ENCODE measurements at places on chromosomes 7 and 10.

GRCh38 chr7:18638594-18639452 lies 143.3 kb downstream of the HDAC9 start:
- peak; percentile 17 for DNase-seq

GRCh38 chr7:112260911-112261310 lies 54.4 kb downstream of the ZNF277 start:
- no peak for DNase-seq

DNA sequence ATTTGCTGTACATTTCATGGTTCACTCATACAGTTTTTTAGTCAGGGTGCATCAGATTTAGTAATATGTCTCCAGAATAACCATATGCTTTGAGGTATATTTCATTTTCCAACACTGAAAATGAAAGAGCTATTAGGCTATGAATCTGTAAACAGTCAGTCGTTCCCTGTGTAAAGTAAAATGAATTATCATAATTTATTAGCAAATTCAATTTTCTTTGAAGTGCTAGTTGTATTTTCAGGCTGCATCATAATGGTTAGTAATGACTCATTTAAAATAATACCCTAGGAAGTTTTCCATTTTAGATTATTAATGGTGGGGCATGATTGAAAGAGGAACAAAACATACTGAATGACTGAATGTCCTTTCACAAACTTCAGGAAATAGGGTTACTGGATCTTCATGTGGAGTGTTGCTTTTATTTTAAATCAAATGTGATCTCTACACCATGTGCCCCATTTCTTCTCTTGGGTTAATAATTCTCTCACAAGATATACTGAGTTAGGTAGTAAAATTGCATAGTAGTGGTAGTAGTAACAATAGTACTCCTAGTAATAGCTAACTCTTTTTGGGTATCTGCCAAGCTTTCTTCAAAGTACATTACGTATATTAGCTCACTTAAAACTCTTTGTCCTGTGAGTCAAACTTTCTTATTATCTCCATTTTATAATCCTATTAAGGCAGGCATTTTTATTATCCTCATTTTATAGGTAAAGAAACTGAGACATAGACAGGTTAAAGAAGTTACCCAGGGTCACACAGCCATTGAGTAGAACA lies 476.5 kb downstream of the SUGCT start:
- DNase-seq, result no peak

DNA sequence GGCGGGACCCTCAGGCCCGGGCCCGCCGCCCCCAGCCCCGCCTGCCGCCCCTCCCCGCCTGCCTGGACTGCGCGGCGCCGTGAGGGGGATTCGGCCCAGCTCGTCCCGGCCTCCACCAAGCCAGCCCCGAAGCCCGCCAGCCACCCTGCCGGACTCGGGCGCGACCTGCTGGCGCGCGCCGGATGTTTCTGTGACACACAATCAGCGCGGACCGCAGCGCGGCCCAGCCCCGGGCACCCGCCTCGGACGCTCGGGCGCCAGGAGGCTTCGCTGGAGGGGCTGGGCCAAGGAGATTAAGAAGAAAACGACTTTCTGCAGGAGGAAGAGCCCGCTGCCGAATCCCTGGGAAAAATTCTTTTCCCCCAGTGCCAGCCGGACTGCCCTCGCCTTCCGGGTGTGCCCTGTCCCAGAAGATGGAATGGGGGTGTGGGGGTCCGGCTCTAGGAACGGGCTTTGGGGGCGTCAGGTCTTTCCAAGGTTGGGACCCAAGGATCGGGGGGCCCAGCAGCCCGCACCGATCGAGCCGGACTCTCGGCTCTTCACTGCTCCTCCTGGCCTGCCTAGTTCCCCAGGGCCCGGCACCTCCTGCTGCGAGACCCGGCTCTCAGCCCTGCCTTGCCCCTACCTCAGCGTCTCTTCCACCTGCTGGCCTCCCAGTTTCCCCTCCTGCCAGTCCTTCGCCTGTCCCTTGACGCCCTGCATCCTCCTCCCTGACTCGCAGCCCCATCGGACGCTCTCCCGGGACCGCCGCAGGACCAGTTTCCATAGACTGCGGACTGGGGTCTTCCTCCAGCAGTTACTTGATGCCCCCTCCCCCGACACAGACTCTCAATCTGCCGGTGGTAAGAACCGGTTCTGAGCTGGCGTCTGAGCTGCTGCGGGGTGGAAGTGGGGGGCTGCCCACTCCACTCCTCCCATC lies 82.7 kb downstream of the PAX2 start:
- peak; percentile 3 for DNase-seq

DNA sequence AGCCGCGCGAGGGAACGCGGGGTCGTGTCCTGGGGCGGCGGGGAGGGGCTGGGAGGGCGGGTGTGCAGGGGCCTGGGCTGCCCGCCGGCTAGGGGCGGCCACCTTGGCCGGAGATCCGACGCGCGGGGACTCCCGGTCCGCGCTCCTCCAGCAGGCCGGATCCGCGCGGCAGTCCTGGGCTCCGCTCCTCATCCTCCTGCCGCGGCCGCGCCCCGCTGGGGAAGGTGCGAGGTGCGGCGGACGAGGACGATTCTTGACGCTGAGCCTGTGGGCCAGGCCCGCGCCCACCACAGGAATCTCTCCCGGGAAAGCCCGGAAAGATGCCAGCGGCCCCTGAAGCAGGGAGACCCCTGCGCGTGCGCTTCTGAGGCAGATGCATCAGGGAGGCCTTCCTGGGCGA lies 6.6 kb upstream of the OGDHL start:
- no peak for DNase-seq

GRCh38 chr7:83439026-83439425 lies 209.9 kb downstream of the SEMA3E start:
- DNase-seq, result no peak

DNA sequence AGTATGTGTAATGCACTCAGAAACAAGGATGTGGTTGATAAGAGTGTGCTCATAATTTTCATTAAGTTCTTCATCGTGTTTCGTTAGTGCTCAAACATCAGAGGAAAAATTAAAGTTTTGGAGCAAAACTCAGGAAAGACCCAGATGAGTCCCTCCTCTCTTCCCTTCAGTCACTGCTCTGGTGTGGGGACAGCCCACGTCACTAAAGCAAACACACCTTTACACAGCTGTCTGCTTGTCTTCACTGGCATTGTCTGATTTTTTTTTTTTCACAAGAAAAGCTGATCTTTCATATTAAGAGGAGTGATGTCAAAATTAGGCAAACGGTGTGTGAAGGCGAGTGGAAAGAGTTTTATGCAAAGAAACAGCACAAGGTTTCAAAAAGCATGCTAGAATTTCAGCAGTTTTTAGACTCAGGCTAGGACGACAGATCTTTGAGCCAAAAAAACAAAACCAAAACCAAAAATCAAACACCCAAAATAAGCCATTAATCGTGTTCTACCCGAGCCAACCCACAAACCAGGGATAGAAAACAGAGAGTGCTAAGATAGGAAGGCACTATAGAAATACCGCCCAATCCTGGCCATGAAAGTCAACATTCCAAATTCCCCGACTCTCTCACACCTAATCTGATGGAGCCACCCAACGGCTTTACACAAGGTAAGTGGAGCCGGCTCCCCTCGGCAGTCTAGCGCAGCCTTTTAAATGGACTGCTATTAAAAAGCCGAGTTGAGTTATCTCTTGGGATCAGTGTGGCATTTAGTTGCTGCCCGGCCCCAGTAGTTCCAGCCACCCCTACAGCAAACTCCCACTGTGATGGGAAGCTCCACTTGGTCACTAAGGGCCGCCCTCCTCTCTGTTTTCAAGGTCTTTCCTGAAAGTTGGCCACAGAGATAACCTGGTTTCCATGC lies 27.9 kb upstream of the GATA3 start:
- peak; percentile 16 for DNase-seq

DNA sequence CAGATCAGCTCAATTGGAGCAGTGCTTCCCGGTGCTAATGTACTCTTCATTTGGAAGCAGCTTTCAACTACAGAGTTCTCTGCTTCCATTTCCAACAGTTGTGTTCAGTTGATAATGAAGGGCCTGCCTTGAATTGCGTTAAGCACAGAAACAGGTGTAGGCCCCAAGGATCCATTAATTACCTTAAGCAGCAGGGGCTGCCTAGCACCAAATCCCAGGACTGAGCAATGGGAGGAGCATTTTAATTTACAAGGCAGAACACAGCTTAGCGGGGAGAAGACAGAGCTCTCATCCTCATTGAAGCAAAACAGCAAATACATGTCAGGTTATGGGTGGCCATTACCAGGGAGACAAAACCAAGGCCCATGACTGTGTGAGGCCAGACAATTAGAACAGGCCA lies 349.6 kb downstream of the TFEC start:
- no peak for DNase-seq

GRCh38 chr7:50425318-50425717 lies 24.8 kb downstream of the FIGNL1 start:
- DNase-seq, result no peak

- no peak for DNase-seq
Measured at GRCh38 chr10:16927546-16927945, 110.3 kb upstream of the RSU1 start.

DNA sequence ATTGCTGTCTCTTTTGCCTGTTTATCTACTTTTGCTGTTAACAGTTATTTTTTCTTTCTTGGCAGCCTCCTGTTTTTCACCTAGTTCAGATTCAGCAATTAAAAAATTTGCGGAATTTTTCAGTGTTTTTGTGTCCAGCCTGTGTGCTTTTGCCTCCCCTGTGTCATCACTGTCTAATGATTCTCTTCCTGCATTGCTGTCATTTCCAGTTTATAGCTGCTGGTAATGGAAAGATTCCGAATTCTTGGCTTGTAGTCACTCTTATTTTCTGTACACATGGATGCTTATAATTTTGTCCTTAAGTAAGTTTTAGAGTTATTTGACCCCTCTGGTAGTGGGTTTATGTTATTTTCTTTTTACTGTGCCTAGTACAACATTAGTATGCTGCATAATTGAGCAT lies 25.1 kb downstream of the GLRX3 start:
- DNase-seq, result no peak

- no peak for DNase-seq
Measured at GRCh38 chr7:151012911-151013347, 11.4 kb downstream of the ATG9B start.

DNA sequence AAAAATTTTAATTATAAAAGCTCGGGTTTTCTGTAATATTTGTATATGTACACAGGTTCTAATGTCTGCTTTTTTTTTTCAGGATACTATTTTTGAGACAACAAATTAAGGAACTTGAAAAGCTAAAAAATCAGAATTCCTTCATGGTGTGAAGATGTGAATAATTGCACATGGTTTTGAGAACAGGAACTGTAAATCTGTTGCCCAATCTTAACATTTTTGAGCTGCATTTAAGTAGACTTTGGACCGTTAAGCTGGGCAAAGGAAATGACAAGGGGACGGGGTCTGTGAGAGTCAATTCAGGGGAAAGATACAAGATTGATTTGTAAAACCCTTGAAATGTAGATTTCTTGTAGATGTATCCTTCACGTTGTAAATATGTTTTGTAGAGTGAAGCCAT lies 57.9 kb upstream of the BAMBI start:
- no peak for DNase-seq

- no peak for DNase-seq
Measured at GRCh38 chr10:80894311-80894791, 356.6 kb downstream of the SH2D4B start.

DNA sequence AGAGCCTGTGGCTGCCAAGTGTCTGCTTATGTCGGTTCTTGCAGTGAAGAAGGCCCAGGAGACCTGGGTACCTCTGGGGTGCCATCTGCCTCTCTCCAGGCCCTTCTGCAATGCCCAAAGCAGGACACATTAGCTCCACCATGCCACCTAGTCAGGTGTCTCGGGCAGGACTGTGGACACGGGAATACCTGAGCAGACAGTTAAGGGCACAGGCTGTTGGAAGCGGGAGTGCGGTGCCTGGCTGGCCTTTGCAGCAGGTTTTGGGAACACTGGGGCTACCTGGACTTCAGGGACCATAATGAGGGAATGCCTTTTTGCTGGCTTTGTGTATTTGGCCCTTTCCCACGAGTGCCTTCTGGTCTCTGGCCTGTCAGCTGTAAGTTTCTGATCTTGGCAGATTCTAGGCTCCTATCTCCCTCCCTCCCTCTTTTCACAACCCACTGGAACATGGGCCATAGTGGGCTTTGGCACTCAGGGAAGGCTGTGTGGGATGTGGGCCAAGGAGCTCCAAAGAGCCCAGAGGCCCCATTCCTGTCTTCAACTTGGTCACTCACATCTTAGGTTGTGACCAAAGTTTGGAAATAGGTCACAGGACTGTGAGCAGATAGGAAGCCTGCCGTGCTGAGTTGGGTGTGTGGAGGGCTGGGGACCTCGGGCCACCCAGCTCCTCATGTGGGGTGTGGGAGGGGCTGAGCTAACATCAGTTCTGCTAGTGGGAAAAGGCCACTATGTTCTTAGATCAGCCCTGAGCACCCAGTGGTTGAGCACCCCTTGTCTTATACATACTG lies 41.5 kb upstream of the CXCL12 start:
- DNase-seq, result no peak
